ENCODE measurements at places on chromosomes 1 and 21.
A peak's percentile ranks its signal among the peaks of the same experiment; 100 is the strongest.

GRCh38 chr21:37082856-37083528 lies 9.9 kb downstream of the TTC3 start:
- DNase-seq: no peak

DNA sequence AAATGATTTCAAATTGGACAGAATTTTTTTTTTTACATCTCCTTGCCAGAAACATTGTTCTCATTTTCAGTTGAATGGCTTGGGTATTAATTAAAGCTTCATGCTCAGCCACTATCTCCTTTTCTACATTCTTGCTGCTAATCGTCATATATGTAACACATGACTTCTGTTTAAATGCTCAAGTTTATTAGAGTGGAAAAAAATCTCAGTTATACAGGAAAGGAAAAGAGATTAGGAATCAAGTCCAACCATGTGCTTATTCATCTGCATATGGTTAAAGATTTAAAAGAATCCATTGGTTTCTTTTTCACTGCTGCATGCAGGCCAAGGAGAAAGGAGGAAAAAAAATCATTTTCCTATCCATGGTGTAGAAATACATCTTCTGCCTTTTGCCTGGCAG lies 47.3 kb upstream of the CNN3 start:
- DNase-seq: no peak

- no peak for DNase-seq
Observed at GRCh38 chr1:28956038-28956464, 41.7 kb downstream of the EPB41 start.

- DNase-seq: no peak
Observed at GRCh38 chr1:176560681-176561080, 97.7 kb downstream of the PAPPA2 start.

DNA sequence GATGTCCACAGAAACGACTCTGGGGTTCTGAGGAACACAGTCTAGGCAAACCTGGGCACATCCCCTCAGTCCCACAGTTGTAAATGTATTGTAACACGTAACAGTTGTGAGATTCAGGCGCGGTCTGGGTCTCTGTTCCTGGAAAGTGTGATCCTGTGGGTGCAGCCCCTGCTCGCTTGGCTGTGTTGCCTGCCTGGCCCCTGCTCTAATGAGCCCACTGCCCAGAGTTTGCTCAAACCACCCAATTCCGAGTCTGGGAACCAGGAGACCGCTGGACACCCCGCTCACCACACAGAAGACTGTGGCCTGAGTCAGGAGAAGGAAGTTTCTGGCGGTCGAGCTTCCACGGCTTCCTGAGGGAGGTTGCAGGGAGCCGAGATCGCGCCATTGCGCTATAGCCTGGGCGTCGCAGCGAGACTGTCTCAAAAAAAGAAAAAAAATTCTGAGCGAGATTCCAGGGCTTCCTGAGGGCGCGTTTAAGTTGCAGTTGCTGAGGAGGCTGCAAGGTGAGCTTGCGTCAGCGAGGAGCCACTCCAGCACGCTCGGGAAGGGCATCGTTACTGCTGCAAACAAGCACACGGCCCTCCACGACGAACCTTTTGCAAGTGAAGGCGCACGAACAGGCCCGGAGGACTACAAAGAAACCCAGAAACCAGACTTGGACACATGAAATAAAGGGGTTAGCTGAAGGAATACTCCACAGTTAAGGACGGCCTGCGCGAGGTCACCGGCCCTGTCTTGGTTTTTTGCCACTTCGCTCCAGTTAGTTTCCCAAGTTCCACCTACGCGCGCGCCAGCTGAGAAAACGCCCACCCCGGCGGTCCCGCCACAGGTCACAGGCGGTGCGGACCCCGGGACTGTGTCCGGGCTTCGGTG lies 1.1 kb downstream of the C21orf58 start:
- no peak for DNase-seq

- DNase-seq: no peak
Observed at GRCh38 chr1:156226116-156226538, 13.3 kb downstream of the PMF1 start.

- no peak for DNase-seq
Observed at GRCh38 chr1:93061895-93062792, 16.9 kb upstream of the MTF2 start.

DNA sequence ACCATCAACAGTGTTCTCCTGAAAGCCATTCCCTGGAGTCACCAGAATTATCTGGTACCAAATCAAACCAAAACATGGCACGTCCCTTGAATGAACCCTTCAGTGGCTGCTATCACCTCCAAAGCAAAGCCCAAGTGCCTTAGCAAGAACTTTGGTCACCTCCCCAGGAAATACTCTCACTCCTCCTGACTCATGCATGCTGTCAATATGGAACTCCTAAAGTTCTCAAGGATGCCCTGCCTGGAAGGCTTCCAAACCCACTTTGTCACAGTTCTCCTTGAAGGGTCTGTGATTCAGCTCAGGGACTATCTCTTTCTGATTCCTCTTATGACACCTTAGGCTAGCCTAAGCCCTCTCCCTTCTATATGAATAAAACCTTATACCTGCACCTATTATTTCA lies 146.1 kb upstream of the RUNX1 start:
- no peak for DNase-seq

DNA sequence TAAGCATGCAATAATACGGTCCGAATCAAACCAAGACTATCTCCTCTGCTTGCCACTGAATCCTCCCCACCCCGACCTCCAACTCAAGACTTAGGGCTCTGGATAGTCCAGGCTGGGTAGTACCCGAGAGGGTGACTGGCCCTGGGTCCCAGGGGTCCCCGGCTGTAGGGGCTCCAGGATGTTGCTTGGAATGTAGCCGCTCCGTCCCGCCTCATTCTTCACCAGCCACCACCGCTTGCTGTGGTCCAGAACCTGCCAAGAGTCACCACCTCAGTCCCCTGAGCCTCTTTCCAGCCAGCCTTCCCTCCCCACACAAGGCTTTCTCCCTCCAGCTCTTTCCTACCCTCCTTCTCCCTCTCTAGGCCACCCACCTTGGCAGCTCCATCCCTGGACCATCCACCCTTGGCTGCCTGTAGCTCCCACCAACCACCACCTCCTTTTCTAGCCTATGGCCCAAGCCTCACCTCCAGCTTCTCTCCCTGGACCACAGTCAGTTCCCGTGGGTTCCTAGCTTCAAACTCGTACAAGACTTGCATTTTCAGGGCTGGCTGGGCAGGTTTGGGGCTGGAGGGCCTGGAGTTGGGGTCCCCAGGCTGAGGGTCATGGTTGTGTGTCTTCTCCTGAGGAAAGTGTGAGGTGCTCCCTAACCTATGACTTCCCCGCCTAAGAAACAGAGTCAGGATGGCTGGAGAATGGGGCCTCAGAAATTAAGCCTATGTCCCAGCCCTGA lies 10.9 kb upstream of the GSTM3 start:
- no peak for DNase-seq

DNA sequence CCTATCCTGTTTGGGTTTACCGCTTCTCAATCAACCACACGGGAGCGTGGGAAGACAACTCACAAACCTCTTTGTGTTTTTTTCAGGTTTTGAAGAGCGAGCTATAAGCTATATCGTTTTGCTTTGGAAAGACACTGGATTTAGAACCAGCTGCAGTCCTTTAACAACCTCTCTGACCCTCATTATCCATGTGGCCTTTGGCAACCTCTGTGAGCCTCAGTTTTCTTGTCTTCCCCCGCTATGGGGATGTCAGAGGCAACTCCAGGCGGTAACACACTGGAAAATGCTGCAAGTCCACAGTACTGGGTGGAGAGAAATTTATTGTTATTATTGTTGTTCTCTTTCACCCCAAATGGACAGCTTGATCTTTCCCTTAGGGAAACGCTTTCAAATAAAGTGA lies 100.0 kb downstream of the ETS2 start:
- DNase-seq: no peak

DNA sequence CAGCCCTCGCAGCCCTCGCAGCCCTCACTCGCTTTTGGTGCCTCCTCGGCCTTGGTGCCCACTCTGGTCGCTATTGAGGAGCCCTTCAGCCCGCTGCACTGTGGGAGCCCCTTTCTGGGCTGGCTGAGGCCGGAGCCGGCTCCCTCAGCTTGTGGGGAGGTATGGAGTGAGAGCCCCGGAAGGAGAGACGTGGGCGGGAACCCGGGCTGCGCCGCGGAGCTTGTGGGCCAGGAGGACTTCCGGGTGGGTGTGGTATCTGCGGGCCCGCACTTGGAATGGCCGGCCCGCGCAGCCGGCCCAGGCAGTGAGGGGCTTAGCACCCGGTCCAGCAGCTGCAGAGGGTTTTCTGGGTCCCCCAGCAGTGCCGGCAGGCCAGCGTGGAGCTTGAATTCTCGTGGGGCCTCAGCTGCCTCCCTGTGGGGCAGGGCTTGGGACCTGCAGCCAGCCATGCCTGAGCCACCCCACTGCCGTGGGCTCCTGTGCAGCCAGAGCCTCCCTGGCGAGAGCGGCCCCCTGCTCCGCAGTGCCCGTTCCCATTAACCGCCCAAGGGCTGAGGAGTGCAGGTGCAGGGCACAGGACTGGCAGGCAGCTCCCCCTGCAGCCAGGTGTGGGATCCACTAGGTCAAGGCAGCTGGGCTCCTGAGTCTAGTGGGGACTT lies 9.9 kb upstream of the CFHR2 start:
- no peak for DNase-seq

DNA sequence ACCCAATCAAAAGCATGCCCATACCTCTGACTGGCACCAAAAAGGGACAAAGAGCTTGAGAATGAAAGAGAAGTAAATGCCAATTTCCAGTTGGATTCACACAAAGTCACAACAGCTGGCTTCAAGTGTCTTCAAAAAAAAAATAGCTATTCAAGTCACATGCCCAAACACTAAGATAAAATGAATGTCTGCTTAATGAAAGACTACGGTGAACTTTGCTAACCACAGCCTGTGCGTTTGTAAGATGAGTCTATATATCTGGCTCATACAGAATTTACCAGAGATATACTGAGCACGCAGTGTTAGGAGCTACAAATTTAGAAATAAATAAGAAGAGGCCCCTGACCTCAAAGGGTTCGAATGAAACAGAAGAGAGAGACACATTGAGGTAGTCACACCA lies 73.2 kb downstream of the DAB1 start:
- DNase-seq: no peak

- DNase-seq: no peak
Observed at GRCh38 chr1:203888807-203889251, 27.4 kb downstream of the SNRPE start.

DNA sequence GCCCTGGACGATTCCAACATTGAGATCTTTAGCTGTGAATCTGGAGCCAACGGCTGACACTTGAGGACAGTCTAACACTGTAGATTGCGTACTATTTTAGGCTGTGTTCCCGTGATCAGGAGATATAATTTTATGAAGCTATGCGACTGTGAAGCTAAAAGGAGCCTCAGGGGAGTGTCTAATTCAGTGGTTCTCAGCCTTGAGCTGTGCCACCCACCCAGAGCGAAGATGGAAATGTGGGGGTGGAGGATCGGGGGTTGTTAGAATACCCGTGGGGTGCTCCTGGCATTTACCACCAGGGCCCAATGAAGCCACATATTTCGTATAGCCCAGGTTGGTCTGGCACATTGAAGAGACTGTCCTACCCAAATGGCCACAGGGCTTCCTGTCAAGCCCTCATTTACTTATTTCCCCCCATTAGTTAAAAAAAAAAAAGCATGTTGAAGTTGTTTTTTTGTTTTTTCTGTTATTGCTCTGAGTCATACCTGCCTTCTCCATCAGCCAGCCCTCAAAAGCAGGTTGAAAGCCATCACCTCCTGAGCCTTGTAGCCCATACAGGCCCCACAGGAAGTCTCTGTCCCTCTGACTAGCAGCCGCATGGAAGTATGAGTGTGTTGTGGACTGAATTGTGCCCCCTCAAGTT lies 141.7 kb downstream of the GALNT2 start:
- no peak for DNase-seq

DNA sequence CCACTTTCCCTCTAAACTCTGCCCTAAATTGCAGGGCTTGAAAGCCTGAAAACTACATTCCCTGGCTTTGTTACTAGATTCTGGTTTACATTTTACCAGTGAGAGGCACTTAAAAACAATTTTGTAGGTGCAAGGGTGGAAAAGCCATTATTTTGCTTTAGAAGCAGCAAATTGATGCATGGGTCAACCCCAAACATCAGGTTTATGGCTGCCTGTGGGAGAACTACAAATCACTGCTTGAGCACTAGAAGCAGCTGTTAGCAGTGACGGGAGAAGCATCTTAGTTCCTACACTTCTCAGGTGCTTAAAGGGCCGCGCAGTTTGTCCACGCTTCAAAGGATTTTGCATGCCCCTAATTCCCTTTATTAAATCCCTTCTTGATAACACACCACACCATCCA lies 417.2 kb downstream of the PCP4 start:
- DNase-seq: no peak

DNA sequence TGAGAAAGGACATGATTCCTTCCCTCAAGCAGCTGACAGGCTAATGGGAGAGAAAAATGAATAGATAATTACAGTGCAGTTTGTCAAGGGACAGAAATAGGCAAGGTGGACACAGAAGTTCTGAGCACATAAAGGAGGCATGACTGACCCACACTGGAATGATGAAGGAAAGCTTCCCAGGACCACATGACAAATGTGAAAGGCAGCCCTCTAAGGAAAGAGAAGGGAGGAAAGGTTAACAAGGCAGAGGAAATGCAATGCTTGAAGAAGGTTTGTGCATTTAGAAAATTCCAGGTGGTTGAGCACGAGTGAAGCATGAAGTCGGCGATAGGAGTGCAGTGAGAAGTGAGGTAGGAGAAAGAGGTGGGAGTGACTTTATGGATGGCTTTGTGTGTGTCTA lies 37.4 kb downstream of the LAMC2 start:
- no peak for DNase-seq

DNA sequence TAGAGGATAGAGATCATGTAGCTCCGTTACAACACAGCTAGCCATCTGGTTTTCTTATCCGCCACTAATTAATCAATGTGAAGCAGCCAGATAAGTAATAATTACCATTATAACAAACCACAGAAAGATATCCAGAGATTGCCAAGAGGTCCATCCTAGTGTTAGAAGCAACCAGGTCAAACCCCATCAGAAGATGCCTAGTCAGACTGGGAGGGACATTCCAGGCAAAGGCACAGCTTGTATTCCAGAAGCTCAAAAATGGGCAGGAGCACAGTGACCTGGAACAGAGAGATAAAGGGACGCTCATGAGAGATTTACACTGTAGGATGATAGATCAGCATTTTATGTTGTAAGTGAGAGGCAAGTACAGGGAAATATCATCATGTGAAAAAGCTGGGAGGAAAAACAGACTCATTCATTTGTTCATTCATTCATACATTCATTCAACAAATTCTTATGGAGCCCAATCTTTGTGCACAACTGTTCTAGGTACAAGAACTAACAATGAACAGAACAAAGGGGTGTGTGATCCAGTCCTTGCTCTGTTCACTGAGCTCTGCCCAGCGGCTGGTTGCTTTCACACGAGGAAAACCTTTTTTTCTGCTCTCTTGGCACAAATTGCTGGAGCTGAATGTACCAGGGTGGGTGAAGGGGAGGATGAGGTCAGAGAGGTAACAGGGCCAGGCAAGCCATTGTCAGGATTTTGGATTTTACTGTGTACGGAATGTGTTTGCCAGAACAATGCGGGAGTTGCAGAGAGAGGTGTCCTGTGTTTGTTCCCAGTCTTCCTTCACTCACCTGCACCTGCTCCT lies 240.8 kb upstream of the FGGY start:
- no peak for DNase-seq

DNA sequence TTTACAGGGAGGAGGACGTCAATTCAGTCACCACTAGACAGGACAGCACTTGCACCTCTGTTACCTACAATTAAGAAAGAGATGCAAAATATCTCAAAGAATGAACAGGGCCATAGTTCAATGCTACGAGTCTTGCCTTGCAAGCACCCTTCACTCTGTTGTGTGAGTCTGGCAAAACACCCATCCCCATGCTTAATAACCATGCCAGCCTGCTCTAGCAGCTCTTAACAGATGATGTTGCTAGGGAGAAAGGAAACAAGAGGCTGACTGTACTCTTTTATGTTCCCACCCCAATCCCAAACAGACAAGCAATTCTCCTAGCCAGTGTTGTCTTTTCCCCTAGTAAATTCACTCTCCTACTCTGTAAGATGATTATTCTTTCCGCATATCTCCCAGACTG lies 5.3 kb downstream of the CBR1 start:
- DNase-seq: peak; percentile 15
